NCI-H524 (cell line): ENCODE measurements at places on chromosomes 2 and 18.

- DNase-seq, result no peak
Measured at GRCh38 chr2:31378791-31379501, 35.6 kb downstream of the XDH start.

- no peak for DNase-seq
Measured at GRCh38 chr2:7132753-7133152, 215.5 kb downstream of the RNF144A start.

DNA sequence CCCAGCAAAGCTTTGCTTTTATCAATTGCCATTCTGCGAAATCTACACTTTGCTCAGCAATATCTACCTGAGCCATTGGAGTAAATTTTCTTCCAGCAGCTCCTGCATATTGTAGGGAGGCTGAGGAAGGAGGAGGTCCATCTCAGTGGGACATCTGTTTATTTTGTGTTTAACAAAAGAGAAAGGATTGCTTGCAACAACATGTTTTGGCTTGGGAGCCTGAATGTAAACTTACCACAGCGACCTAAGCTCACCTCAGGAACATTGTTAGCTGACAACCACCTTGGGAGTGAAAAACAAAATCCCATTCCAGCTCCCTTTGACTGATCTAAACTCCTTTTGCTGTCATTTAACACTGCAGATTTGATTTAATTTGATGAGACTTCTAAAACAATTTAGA is 356.1 kb downstream of the SS18 start:
- no peak for DNase-seq

DNA sequence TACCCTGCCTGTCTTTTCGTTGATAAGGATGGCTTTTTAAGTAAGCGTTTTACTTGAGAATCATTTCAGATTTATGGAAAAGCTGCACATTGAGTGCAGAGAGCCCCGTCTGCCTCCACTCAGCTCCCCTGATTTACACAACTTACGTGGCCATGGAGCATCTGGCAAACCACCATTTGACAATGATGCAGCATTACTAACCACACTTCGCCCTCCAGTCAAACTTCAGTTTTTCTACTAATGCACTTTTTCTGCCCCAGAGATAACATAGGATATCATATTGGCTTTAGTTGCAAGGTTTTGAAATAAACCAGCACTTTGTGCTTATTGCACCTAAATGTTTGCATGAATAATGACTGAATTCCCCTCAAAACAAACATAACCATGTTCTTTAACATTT is 165.1 kb upstream of the TPO start:
- no peak for DNase-seq

- DNase-seq, result no peak
Measured at GRCh38 chr2:170098626-170099312, 79.2 kb upstream of the MYO3B start.

GRCh38 chr2:74099271-74099670 is 48.4 kb downstream of the BOLA3 start:
- DNase-seq, result no peak

DNA sequence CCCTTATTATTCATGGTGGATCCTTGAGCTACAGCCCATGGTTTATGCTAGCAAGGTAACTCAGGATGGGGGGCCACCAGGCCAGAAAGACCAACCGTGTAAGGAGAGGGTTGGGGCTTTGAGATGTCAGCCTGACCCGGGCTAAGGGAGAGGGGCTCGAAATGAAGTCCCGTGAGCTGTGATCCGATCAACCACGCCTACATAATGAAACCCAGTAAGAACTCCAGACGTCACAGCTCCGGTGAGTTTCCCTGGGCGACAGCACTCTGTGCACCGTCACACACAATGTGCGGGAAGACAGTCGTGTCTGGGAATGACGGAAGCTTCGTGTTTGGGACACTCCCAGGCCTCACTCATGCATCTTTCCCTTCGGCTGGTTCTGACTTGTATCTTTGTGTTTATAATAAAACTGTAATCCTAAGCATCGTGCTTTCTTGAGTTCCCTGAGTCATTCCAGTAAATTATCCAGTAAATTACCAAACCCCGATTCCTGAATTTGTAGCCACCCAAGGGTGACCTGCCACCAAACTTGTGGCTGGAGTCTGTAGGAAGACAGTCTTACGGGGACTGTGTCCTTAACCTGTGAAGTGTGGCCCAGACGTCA is 44.2 kb downstream of the CYP27C1 start:
- DNase-seq, result no peak

- no peak for DNase-seq
Measured at GRCh38 chr18:38307914-38308313, 742.3 kb upstream of the CELF4 start.

DNA sequence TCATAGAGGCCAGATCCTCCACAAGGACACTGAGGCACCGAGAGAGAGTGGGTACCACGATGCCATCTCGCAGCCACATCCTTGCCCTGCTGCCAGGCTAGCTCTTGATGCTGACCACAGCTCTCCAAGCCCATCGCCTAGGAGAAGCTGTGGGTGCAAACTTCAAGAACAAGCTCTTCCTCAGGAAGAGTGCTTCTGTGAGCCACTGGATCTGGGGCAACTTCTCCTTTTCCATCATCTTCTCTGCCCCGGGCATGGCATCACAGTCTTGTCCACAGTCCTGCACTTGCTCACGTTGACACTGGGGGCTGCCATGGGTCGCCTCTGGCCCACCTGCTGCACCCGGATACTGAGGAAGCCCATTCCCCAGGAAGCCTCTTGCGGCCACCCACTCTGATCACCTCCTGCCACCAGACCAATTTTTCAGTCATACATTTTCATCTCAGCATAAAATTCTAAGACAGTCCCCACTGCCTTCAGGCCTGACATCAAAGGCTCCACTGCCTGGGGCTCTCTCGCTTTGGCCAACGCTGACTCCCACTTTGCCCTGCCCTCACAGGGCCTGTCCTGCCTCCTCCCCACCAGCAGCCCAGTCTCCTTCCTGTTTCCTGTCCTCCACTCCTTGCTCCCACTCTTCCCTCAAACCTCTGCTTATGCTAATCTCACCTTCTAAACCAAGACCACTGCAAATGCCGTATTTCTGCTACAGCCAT is 243.9 kb downstream of the AFF3 start:
- DNase-seq, result no peak

DNA sequence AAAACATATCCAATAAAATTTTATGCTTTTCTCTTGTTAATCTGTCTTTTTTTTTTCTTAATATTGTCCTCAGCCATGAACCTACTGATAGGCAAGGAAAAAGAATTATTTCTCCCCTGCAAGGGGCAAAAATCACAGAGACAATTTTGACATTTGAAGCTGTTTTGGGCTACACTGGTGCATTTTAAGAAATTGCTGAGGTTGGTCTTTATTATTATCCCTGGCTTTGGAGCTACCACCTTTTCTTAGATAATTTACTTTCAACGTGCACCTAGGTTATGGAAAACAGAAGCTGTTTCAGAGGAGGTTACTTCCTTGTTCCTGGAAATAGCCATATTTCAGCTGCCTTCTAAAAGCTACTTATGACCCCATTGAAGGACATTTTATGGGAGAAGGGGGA is 195.5 kb upstream of the KYNU start:
- no peak for DNase-seq

- no peak for DNase-seq
Measured at GRCh38 chr18:34818064-34818463, 108.0 kb downstream of the DTNA start.

DNA sequence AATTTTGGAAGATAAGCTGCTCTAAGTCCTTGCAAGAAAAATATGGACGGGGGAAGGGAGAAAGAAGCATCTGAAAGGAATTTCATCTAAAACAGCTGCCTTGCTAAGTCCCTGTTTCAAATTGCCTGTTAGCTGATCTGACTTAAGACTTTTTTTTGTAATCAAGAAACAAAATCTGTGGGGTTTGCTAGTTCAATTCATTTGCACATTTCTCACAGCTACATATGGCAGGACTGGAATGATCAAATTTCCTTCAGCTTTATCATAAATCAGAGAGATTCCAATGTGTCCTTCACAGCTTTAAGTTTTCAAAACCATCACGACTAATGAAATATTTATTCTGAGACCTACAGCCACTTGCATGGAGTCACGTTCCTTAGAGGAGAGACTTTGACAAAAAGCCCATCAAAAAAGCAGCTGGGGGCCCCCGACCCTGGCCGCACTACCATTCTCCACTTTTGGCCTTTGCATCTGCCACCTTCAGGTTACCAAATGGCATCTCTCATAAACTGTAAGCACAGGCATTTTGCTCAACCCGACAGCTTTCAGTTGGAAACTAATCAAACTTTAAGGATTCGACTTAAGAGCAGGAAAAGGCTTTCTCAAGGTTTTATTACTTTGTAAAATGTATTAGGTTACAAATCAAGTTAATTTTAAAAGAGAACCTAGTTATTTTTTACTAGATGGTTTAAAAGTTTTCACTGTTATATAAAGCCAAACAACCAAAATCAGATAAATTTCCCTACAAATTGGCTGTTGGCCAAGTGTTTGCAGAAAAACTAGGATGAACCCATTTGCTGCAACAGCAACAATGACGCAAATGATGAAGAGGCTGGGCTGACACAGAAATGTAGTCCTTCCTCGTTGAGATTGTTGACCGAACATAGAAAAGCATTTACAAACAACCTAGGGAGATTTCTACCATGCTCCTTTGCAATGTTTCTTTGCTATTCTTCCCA is 100.4 kb upstream of the RND3 start:
- peak; percentile 67 for DNase-seq
